Heart left ventricle (tissue), 16 donors: ENCODE measurements at places on chromosomes 16 and 17.

DNA sequence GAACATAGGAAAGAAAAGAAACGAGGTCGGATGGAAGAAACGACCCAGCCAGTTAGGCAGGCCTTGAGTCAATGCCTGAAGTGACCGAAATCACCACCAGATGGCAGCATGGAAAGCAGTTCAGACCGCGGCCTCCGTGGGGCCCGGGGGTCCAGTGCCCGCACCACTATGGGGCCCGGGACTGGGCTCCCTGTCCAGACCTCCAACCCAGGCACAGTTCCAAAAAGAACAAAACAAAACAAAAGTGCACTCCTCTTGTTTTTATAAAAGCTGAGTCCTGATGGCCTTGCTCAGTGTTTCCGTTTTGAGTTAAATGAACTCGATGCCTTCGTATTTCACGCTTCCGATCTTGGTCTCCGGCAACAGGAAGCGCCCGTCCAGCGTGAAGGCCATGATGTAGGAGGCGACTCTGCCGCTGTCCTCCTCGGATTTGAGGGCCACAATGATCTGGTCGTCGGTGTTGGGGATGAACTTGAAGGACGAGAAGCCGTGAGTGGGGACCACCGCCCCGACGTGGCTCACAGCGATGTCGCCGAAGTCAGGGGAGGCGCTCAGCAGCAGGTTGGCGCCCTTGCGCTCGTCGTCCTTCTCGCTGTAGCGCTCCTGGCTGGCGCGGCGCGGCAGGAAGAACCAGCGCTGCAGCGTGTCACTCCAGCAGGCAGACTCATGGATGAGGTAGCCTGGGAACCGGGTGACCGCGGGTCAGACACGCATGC lies 13.7 kb upstream of the LGALS3BP start:
- no peak for DNase-seq

DNA sequence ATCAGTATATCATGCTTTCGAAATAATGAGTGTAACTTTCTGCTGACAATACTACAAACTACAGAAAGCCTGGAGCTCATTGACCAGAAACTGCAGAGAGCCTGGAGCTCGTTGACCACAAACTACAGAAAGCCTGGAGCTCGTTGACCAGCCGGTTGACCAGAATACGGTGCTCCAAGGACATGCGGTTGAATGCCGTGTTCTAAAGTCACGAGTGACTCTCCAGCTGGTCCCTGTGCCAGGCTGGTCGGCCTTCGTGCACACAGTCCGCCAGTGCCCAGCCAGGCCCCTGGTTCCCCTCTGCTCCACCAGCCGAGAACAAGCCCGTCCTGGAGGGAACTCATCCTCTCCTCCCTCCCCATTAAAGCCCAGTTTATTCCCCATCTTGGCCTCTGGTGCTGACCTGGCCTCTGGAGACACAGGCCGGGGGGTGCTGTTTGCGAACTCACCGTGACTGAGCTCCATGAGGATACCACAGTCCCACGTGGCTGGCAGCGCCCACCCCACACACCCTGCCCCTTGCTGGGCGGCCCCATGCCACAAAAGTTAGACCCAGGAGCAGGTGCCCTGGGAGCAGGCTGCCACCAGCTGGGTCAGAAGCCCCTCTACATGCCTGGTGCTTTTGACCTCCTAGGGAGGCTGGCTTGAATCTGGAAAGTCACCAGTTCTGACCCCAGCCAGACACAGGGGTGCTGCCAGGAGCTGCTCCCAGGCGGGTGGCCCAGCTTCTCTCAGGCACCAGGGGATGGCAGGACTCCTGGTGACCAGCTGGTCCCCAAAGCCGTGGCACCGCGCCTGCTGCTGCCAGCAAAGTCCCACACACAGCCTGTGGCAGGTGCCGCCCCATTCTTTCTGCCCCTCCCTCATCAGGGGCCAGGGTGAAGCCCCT lies 15.5 kb upstream of the CDH15 start:
- DNase-seq: no peak

- no peak for DNase-seq
These were observed 4.9 kb downstream of the BCL7C start for GRCh38 chr16:30888856-30889499.

GRCh38 chr17:8927395-8927794 lies 38.1 kb downstream of the PIK3R5 start:
- DNase-seq: no peak

GRCh38 chr16:69318911-69319289 lies 7.8 kb downstream of the VPS4A start:
- DNase-seq: no peak

DNA sequence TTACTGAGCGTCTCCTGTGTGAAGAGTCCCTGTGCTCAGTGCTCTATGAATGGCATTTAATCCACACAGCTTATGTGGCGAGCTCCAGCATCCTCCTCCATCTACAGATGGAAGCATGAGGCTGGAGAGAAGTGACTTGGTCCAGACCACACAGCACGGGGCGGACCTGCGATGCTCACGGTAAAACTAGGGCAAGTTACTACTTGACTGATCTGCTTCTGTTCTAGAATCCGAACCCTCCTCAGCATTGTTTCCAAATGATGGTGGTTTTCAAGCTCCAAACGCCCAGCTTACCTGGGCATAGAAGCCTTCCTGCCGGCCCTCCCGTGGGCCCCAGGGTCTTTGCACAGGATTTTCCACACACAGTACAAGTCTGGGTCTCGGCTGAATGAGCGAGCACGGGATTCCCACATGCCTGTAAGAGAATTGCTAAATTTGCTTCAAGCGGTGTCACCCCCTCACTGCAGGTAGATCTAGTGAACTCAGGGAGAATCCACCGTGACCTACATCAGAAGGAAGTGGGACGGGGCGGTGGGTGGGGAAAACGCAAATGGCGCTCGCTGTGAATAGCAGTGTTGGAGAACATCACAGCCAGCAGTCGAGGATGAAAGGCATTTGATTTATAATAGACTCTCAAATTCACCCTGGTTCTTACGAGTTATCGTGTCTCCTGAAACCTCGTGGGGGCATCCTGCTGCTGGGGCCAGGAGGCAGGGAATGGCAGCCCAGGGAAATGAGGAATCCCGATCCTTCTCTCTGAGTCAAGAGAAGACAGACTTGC lies 101.1 kb downstream of the CMIP start:
- no peak for DNase-seq

DNA sequence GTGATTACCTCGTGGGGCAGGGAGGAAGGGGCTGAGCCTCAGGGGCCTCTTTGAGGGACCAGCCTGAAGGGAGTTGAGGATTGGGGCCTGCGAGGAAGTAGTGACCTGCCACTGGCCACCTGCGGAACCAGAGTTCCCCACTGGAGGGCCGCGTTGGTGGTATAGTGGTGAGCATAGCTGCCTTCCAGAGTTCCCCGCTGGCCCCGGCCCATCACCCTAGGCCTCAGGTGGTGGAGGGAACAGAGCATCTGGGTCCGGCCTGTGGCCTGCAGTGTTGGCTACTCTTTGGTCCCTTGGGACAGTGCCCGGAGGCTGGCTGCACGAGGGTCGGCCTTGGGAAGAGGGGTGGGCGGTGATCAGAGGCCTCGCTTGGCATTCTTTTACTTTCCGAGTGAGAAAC lies 20.5 kb downstream of the MGAT5B start:
- DNase-seq: no peak

- DNase-seq: no peak
These were observed 19.3 kb upstream of the ITGA3 start for GRCh38 chr17:50036455-50037261.

GRCh38 chr16:53971616-53972015 lies 267.7 kb downstream of the FTO start:
- DNase-seq: no peak

GRCh38 chr17:7992924-7993323 lies 9.5 kb upstream of the GUCY2D start:
- DNase-seq: no peak

DNA sequence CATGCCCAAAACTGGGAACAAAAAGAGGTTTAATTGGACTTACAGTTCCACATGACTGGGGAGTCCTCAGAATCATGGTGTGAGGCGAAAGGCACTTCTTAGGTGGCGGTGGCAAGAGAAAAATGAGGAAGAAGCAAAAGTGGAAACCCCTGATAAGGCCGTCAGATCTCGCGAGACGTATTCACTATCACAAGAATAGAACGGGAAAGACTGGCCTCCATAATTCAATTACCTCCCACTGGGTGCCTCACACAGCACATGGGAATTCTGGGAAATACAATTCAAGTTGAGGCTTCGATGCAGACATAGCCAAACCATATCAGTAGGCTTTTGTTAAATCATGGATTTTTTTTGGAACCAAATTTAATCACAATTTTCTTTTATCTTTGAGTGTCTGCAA lies 24.4 kb downstream of the RBL2 start:
- DNase-seq: no peak

- no peak for DNase-seq
These were observed 50.8 kb upstream of the KLHDC4 start for GRCh38 chr16:87816507-87817100.

DNA sequence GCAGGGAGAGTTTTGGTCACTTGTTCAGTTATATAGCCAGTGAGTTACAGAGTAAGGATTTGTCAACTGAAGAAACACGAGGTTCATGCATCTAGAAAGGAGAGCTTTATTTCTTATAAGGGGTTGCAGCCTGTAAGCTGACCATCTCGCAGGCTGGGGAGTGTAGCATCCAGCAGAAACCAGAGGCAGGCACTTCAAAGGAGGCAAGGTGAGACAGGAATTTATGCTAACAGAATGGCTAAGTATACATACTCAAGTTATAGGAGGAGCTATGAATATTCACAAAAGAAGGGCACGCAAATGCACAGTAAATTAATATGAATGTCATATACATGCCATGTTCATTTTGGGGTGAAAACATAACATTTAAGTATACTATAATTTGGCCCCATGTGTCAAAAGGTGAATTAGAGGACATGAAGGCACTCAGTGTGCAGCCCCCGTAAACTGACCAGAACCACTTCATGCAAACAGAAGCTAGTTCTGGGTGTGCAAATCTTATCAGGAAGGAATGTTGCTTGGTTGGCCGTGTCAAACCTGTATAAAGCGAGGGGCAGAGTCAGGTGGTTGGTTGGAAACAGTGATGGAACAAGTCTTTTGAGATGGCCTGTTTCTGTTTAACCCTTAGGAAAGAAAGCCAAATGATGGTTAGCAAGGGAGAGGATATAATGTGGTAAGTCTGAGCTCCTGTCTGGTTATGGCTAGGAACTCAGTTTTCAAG lies 97.0 kb downstream of the GRIN2A start:
- no peak for DNase-seq

DNA sequence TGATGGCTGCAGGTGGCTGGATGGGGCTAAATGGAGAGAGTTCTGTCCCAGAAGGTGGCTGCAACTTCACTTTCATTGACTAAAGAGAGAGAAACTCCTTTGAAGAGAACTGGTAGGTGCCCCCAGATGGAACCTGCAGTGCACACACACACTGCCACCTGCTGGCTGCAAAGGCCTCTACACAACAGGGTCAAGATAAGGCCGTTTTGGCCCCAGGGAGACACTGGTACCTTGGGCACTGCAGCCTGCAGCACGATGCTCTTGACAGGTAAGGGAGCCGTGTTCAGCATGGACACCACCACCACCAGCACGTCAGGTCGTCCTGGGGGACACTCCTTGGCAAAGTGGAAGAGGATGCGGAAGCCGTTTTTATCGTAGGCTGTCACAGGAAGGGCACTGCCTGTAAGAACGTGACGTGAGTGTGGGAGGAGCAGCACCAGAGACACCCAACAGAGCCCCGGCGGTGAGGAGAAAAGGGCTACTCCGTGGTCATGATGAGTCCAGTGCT lies 22.7 kb downstream of the GGA3 start:
- peak; percentile 79 for DNase-seq

DNA sequence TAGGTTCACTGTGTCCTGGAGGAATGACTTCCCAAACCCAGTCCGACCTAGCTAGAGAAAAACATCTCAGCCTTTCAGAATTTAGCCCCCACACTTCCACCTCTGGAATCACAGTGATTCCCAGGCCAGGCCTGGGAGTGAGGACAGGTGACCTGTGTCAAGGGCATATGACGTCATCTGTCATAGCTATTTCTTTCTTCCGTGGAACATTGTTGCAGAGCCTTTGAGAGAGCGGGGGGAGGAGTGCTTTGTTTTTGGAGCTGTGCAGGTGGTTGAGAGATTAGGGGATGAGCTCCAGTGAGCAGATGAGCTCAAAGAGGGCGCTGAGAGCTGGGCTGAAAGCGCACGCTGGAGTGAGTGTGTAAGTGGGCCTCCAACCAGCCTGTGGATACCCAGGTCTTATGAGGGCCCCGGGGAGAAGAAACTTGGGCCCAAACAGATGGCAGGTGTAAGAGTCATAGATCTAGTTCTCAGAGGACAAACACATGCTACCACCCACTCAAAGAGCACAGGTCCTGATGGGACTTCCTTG lies 344.8 kb downstream of the SNX29 start:
- no peak for DNase-seq

DNA sequence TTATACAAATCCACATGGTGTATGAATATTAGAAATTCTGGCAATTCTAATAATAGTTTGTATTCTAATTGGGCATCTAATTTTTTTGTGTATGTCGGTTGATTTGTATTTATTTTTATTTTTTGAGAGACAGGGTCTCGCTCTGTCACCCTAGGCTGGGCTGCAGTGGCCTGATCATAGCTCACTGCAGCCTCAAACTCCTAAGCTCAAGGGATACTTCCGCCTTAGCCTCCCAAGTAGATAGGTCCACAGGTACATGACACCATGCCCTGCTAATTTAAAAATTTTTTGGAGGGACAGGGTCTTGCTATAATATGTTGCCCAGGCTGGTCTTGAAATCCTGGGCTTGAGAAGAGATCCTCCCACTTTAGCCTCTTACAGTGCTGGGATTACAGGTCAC lies 104.6 kb downstream of the TRIM37 start:
- DNase-seq: no peak

GRCh38 chr16:81181013-81181720 lies 57.3 kb upstream of the BCO1 start:
- peak; percentile 88 for DNase-seq

- DNase-seq: no peak
These were observed 13.7 kb upstream of the BCO1 start for GRCh38 chr16:81224824-81225223.

GRCh38 chr16:50836121-50836621 lies 94.3 kb downstream of the CYLD start:
- DNase-seq: no peak
